ENCODE measurements at places on chromosomes 3 and 15.

DNA sequence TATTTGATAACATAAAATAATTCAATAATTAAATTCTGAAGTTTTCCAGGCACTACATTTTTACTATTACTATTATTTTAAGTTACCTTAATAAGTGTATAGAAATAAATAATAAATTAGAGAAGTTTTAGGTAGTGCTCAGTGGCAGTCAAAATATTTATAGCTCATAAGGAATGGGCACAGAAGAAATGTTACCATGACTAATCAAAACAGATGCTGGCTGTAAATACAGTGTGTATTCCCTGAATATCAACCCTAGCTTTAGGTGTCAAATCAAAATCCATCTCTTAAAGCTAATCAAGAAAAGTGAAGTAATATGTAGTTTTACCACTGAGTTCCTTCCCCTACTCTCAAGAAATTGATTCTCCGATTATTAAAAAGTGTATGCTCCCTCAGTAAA is 35.5 kb downstream of the ZBTB20 start:
- no peak for DNase-seq

GRCh38 chr3:59654480-59655417 is 604.9 kb upstream of the CFAP20DC start:
- DNase-seq: no peak

GRCh38 chr3:178084938-178085816 is 451.1 kb upstream of the KCNMB2 start:
- DNase-seq: no peak

- DNase-seq: peak; percentile 73
Observed at GRCh38 chr15:62647202-62647842, 395.2 kb upstream of the TPM1 start.

- DNase-seq: no peak
Observed at GRCh38 chr3:106643684-106644161, 733.5 kb upstream of the CCDC54 start.

- no peak for DNase-seq
Observed at GRCh38 chr3:197856199-197856816, 65.3 kb downstream of the LRCH3 start.

Data from CD14-positive monocyte (primary cell).